ENCODE measurements at places on chromosomes 16 and 17.

- DNase-seq, result no peak
Observed at GRCh38 chr17:4165301-4166010, 22.5 kb downstream of the CYB5D2 start.

GRCh38 chr16:2458887-2459646 lies 842 bp upstream of the TEDC2 start:
- no peak for DNase-seq

DNA sequence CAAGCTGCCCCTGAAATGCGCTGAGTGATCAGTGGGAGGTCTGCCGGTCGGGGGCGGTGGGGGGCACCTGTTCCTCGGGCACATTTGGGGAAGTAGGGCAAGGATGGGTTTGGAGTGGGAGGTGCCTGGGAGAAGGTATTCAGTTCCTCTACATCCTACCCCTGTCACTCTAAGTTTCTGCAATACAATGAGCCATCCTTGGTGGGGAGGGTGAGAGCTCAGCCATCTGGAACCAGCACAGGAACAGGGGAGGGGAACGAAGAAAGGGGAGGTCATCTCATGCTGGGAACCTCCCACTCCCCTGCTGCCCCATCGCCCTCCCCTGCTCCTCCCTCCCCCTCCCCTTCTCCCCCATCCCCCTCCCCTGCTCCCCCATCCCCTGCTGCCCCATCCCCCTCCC lies 4.2 kb downstream of the DPH1 start:
- no peak for DNase-seq

- no peak for DNase-seq
Observed at GRCh38 chr17:846901-847843, 65.0 kb downstream of the MRM3 start.

DNA sequence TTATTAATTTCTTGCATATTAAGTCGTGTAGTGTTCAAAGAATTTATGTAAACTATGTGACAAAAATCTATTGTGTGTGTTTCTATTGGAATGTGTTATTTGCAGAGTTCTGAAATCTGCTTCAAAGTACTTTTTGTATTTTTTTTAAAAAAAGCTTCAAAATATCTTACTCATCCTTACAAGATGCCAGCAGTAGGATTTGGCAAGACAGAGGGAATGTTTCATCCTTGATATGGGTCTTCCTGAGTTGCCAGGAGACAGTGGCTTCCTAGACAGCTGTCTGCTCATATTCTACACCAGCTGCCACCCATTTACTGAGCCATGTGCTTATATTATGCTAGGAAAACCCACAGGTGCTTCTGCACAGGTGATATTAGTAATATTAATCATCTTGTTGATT lies 36.4 kb downstream of the EFCAB5 start:
- DNase-seq, result no peak

- no peak for DNase-seq
Observed at GRCh38 chr17:76382803-76383545, 1.4 kb upstream of the SPHK1 start.

- no peak for DNase-seq
Observed at GRCh38 chr17:21213638-21214014, 335 bp downstream of the TMEM11 start.

DNA sequence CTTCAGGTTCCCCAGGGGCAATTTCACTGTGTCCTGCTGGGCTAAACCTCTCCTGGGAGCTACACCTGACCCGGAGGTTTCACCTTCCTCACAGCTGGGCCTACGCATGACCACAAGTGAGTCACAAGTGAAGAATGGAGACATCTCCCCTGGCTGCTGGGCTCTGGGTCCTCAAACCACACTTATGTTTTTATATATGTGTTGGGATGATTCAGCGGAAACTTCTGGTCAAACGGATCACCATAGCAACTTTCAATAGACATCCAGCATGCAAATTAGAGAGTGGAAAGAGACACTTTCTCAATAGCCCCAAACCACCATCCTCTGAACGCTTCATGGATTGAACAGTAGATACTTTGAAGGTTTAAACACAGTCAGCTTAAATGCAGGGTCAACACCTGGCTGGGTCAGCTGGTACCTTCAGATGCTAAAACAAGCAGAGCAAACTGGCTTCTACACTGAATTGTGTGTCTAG lies 28.0 kb upstream of the MAF start:
- DNase-seq, result no peak

DNA sequence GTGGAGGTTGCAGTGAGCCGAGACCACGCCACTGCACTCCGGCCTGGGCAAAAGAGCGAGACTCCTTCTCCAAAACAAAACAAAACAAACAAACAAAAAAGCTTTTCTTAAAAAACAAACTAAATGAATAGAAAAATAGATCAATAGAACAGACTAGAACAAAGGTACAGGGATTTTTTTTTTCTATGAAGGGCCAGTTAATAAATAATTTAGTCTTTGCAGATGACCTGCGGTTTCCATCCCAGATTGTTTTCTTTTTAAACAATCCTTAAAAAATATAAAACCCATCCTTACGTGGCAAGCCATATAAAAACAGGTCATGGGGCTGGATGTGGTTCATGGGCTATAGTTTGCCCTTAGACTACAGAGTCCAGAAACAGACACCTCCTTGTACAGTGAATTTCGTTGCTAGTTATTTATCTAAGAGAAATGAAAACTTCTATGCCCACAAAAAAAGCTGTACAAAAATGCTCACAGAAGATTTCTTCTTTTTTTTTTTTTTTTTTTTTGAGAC lies 45.4 kb downstream of the CREBBP start:
- DNase-seq, result no peak

DNA sequence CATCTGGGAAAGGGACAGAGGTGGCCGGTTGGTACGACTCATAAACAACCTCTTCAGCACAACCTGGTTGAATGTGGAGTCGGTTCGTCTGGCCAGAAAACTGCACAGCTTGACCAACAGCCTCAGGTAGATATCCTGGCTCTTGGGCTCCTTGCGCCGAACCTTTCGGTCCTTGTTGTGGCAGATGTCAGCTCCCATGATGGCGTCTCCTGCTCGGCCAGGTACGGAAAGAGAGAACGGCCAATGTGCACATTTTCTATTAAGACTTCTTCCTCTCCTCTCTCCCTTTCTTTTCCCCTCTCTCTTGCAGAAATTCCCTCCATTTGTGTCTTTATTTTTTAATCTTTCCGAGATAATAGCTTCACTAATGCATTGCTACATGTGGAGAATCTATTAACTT lies 41.8 kb upstream of the CNTNAP4 start:
- no peak for DNase-seq

GRCh38 chr16:87681981-87682570 lies 79.8 kb downstream of the JPH3 start:
- no peak for DNase-seq

DNA sequence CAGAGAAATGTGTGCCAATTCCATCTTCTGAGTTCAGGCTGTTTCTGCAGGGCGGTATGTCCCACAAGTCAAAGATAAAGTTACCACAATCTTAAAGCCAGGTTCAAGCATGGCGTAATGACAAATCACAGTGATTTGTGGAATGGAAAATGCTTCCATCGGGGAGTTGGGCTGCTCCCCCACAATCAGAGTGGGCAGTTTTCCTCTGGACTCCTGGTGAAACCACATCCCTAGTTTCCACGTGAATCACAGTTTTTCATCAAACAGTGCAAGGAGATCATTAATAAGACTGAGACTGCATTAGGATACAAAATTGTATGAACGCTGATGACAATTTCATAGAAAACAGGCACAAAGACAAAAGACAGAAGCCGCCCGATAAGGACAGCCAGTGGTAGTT lies 3.6 kb downstream of the LITAF start:
- DNase-seq, result no peak

GRCh38 chr16:81956213-81956948 lies 54.9 kb downstream of the SDR42E1 start:
- DNase-seq, result no peak

DNA sequence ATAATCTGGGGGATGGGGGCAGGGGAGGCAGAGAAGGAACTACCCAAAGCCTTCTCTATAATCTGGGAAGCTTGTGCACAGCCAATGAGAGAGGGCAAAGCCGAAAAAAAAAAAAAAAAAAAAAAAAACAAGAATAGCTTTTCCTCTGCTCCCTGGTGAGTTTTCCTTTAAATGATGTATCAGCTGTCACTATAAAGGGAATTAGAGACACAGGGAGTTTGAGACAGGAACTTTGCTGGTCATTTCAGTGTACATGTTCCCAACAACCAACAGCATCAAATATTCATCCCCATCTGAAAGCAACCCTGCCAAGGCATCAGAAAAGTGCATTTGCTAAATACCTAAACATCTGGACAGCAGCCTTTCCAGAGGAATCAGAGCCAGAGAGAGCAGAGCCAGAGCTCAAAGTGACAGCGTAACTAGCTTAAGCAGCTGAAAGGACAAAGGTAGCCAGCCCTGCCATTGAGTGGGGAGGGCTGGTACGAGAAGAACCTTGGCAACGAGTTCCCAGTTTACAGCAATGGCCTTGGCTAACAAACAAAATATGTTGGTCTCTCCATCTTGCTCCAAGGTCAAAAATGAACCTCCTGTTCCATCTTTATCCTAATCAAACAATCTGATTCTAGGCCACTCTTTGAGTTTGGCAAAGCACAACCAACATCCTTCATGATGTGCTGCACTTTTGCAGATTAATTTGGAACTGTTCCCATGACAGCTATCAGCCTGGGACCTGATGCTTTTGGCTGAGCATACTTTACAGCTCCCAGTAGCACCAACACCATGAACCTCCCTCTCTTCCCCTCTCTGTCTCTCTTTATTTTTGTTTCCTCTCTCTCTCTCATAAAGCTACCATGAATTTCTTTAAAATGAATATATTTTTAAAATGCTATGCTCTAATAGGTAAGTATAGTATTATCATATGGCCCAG lies 143.7 kb upstream of the GNAO1 start:
- DNase-seq, result no peak

DNA sequence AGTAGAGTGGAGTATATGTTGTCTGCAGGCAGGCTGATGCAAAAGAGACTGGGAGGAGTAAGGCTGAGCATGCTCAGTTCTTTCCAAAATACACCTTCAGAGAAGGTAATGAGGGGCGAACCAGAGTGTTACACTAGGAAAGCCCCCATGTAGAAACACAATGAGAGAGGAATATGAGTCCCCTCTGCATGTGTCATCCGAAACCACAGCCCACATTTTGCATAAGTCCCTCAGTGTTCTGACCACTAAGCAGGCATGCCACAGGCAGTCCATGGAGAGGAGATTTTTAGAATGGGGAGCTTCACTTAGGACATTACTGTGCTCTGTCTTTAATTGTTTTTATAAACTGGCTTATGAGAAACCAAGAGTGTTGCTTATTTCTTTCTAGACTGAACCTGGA lies 32.0 kb downstream of the SLC6A2 start:
- DNase-seq, result no peak

GRCh38 chr17:42346481-42346880 lies 41.8 kb downstream of the STAT3 start:
- no peak for DNase-seq

DNA sequence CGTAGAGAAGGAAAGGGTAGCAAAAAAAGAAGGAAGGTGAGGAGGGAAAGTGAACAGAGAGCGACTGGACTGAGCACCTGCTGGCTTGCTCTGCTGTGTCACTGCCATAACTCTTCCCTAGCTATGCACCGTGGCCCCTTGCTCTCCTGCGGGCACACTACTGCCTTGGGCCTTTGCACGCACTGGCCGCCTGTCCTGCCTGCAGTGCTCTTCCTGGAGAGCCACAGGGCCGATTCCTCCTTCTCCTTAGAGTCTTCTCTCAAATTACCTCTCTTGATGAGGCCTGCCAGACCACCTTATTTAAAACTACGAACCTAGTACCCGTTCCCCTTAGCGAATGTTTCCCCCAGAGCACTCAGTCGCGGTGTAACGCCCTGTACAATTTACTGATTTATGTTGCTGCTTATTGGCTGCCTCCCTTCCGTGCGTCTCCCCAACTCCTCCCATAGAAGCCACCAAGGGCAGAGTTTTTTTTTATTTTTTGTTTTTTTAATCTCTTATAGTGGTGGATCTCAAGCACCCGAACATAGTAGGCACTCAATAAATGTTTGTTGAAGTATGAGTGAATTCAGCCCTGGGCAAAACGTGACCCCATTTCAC lies 70.3 kb downstream of the RAI1 start:
- DNase-seq, result no peak

Measured in left renal cortex interstitium (tissue), 4 donors.